ENCODE measurements at places on chromosomes 5 and 9. TPM values are rescaled to one million over a fixed set of nuclear protein-coding genes. Genes with fewer than 3 reads are reported as not detected.

SEC24A gene
- total RNA-seq = 11.2 TPM

PKD2L2 gene
- not detected for total RNA-seq

LCN2 gene
- 22.4 TPM for total RNA-seq

CCNO gene
- 8.5 TPM for total RNA-seq

DDX46 gene
- 14.1 TPM for total RNA-seq

LNPEP gene
- total RNA-seq = 22.8 TPM

FAM221B gene
- total RNA-seq = not detected

TAF11L5 gene
- total RNA-seq = not detected

SHC3 gene
- 0.04 TPM for total RNA-seq

PIGO gene
- 22.6 TPM for total RNA-seq

IRX2 gene
- total RNA-seq = 32.3 TPM

TMEM252 gene
- not detected for total RNA-seq

TPPP gene
- 0.94 TPM for total RNA-seq

LHX2 gene
- 12.3 TPM for total RNA-seq

CCDC171 gene
- total RNA-seq = 0.49 TPM

PRRX2 gene
- total RNA-seq = not detected

PTGES2 gene
- total RNA-seq = 75.4 TPM

IL9 gene
- total RNA-seq = not detected

OLFM1 gene
- not detected for total RNA-seq

NUTM2F gene
- not detected for total RNA-seq

DNAH5 gene
- total RNA-seq = 0.23 TPM

PSD2 gene
- total RNA-seq = not detected

IQGAP2 gene
- total RNA-seq = not detected

MARCHF3 gene
- total RNA-seq = 2.1 TPM

FGD3 gene
- total RNA-seq = 0.16 TPM

SPATA31D4 gene
- total RNA-seq = not detected

SPINK13 gene
- total RNA-seq = not detected

SMIM3 gene
- 30.7 TPM for total RNA-seq

MARCOL gene
- not detected for total RNA-seq

Measured in hair follicular keratinocyte (primary cell).